Stimulated activated CD8-positive, alpha-beta memory T cell treated with anti-CD3 and anti-CD28 coated beads, Interleukin-2, amount 100 ng/mL, for 48 hours (primary cell): ENCODE measurements at places on chromosomes 3 and 15.
A peak's percentile ranks its signal among the peaks of the same experiment; 100 is the strongest.

DNA sequence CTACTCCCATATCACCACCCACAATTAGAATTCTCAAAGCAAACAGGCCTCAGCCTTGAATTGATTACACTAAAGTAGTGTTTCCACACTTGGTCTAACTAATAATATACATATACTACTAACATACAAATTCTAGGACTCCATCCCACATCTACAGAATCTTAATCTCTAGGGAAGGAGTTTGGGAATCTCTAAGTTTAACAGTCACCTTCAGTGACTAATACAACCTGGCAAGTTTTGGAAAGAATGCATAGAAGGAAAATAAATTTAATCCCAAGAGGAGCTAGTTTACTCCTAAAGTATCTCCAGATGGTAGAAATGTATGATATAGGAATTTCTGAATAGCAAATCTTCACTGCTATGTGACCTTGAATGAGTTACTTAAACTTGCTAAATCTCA is 9.1 kb downstream of the CLPX start:
- no peak for DNase-seq

DNA sequence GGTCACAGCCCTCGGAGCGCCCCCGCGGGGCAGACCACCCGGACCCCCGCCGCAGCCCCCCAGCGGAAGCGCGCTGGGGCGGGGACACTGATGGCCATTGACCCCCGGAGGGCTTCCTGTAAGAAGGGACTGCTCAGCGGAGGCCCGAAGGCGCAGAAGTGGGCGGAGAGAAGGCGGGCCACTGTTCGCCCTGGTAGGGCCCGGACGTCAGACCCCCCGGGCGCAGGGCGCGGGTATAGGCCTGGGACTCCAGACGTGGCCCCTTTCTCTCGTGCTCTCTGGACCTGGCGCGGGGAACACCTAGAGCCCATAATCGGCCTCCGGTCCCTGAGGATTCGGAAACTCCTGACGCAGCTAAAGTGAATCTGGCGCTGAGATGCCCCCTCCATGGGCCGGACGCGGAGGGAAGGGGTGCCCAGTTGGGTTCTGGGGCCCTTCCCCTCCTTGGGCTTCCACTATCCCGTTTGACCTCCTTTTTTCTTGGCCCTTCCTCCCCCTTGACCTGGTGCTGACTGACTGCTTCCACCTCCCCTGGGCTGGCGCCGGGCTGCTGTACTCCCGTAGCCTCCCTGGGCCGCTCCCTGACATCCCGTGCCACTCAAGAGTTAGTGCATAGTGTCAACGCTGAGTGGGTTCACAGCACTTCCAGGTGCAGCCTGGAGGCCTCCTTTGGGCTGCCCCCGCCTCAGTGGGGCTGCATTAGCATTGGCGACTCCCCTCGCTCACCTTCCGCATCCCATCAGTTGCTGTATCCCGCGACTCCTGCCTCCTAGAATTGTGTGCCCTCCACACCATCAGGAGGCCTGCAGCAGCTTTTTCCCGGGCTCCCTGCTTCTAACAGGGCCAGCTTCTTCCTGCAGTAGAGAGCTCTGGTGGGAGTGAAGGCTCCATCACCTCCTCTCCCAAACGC is 694 bp downstream of the ABTB1 start:
- peak; percentile 29 for DNase-seq

- DNase-seq: no peak
Measured at GRCh38 chr3:48739617-48739954, 22.6 kb upstream of the IP6K2 start.

DNA sequence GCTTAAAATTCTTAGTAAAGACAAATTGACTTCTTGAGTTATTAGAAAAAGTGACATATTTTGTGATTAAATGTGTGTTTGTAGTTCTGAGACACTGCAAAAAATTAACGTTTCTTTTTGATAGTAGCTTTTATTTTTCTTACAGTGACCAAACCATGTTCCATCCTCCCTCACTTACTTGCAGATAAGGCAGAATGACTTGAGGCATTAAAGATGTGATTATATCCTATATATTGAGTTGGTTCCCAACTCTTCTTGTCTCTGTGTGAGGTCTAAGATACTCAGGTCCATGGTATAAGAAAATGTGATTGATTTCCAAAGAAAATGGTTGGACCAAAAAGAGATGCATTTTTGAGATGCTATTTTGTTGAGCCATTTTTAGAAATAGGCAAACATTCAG is 238.3 kb upstream of the NR2F2 start:
- no peak for DNase-seq

- no peak for DNase-seq
Measured at GRCh38 chr3:29576181-29576580, 295.3 kb downstream of the RBMS3 start.

DNA sequence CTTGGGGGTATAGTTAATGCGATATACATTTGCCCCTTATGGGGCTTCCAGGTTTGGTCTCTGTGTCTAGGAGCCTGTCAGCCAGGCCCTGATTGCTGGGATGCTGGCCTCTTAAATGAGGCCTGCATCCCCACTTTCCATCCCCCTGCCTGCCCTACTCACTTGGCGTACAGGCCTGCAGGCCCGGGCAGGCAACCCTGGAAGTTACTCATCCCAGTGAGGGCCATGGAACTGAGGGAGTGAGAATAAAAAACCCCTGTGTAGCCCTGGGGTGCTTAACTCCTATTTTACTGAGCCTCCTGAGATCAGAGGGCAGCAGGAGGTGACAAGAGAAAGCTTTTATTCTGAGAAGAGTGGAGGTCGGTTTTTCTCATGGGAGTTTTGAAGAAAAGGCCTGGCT is 2.0 kb downstream of the DISP2 start:
- DNase-seq: no peak
